C1 segment of cervical spinal cord (tissue), 14 donors: ENCODE measurements at places on chromosomes 6 and 20.

DNA sequence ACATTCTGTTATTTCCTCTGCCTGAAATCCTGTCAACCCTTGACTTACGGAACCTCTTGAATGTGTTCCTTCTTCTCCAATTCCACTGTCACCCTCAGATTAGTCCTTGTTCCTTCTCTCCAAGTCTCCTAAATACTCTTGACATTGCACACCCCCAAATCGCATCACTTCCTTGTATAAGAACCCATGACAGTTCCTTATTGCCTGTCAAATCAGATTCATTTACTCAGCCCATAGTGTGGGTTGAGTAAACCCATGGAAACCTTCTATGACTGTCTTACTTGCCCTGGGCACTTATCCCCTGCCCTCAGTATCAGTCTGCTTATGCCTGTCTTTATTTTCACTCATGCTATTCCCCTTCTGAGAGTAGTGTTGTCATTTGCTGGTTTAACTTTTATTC lies 40.5 kb downstream of the ARMC2 start:
- DNase-seq, result no peak

GRCh38 chr6:39048481-39049399 lies at the start of gene GLP1R:
GLP1R (plus strand) TSS chr6:39048781; CDS start chr6:39048841, 60 bp downstream.
- no peak for DNase-seq

DNA sequence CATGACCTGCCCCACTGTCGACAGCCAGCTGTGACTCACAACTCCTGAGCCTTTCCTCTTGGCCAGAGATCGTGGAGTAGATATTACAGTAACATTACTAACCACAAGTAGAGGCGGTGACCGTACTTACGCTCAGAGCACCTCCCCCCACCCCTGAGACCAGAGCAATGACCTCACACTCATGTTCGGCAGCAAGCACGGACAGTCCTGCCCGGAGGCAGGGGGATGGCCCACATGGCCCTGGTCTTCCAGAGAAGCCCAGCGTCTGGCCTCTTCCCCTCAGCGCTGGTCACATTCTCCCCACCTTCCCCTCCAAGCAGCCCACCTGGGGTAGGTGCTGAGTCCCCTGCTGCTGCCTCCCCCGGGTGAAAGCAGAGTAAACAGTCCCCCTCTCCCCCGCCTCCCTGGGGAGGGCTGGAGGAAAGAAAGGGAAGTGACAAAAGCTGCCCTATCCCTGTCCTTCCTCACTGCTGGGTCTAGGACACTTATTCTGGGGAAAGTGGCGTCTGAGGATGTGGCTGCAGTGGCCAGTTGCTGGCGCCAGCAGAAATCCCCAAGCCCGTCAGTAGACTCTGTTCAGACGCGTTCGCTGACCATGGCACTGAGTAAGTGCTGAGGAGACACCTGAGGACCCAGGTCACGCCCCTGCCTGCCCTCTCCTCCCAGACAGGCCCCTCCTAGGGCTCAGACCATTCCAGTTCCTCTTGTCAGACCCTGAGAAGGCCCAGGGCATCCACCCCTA lies 68.5 kb downstream of the MRPL14 start:
- no peak for DNase-seq

GRCh38 chr6:151502499-151502898 lies 8.7 kb downstream of the CCDC170 start:
- DNase-seq, result no peak

GRCh38 chr6:131979515-131980337 lies 28.6 kb upstream of the CCN2 start:
- DNase-seq, result no peak

- DNase-seq, result no peak
Measured at GRCh38 chr6:39849764-39850163, 57.6 kb downstream of the DAAM2 start.
